ENCODE measurements at places on chromosomes 5 and 9. TPM values are rescaled to one million over a fixed set of nuclear protein-coding genes. Genes with fewer than 3 reads are reported as not detected.
A peak's percentile ranks its signal among the peaks of the same experiment; 100 is the strongest.

Gene IGIP
- total RNA-seq: 7.7 TPM

Gene CDKN2B
- total RNA-seq: under 0.01 TPM

Gene OR1J2
- not detected for total RNA-seq

Gene JAKMIP2
- 56.3 TPM for total RNA-seq

Gene NUDT2
- total RNA-seq: 15.5 TPM

- no peak for DNase-seq
Observed at GRCh38 chr5:130109152-130109551, 204.9 kb downstream of the CHSY3 start.

- no peak for DNase-seq
Observed at GRCh38 chr9:109518621-109519335, 20.7 kb upstream of the PTPN3 start.

GRCh38 chr5:168910874-168911273, 331.7 kb upstream of the PANK3 start:
- DNase-seq: no peak

- DNase-seq: no peak
Observed at GRCh38 chr5:2353211-2353610, 398.3 kb downstream of the IRX2 start.

- DNase-seq: no peak
Observed at GRCh38 chr5:5387192-5387591, 35.3 kb upstream of the ICE1 start.

DNA sequence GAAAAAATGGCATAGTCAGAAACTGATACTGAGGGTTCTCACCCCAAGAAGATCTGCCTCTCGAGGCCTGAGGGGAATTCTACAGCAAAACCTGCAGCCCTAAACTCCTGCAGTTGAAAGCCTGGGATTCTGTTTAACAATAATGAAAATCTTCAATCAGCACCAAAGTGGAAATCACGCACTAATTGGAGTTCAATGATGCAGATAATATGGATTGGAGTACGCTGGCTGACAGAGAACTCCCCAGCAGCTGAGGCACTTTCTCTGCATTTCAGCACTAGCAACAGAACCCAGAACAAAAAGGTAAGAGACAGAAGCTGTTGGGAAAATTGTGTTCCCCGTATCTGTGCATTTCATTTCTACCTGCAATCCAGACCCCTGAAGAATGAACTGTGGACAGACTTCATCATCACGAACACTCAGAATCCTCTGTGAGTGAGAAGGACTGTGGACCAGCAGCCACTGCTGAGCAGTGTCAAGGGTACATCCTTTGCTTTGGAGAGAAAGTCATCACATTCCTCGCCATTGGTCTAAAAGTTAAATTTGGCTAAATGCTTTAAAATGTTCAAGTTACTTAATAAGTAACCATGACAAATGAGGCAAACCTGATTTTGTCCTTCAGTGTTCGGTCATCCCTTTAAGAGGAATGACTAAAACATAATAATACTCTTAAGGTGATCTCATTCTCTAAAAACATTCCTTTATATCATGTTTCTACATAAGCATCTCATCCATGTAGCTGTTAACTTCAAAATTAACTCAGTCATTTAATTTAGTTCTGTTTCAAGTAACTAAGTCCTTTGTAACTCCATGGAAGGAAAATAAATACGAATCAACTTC, 126.1 kb downstream of the GAS1 start:
- DNase-seq: no peak

- no peak for DNase-seq
Observed at GRCh38 chr9:133518200-133518599, 6.6 kb downstream of the MYMK start.

DNA sequence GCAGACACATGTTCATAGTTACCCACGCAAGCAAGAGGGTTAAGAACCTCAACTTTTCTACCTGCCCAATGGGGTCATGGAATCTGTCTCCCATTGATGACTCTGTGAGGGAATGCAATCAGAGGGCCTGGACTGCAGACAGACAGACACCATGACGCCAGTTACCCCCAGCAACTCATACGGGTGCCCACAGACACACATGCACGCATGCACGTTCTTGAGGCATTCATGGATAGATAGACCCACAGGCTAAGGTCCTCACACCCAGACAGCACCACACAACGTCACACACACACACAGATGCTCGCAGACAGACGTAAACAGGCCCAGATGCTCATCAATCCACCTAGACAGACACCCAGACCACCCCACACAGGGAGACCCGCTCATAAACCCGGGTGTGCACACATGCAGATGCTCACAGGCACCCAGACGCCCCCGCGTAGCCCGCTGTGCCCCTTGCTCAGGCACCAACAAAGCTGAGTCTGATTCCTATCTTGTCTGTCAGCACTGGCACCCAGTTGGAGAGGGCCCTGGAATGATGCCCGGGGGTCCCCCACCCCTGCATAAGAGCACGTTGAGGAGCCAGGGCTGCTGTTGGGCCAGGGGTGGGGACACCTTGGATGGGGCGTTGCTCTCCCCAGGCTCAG, 23.6 kb downstream of the LHX2 start:
- DNase-seq: no peak

GRCh38 chr5:130189961-130190360, 285.7 kb downstream of the CHSY3 start:
- no peak for DNase-seq

DNA sequence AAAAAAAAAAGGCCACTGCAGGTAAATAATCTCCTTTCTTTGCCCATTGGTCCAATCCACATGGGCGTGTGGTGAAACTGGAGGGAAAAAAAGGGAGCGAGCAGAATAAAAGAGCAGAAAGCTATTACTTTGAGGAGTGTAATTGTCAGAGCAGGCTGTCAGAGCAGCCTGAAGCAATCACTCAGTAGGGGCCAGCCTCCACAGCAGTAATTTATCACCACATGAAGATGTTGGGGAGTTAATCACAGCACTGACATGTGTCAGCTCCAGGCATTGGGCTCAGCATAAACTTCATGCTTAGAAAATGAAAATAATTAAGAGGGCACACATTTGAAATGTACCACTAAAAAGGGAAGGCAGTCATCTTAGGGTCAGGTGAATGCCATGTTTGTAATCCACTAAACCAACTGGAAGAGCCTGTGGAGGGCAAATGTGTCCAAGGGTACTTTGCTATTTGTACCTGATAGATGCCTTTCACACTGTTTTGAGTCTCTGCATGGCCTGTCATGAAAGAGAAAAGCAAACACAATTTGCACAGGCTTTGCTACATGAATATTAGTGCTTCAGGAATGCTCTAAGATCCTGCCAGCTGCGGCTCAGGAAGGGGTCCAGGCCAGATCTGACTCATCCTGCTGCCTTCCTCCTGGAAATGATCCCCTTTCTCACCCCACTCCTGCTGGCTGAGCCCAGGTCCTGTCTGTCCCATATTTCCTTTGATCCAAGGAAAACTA, 2.9 kb upstream of the PTGER4 start:
- DNase-seq: no peak

- DNase-seq: no peak
Observed at GRCh38 chr9:123431581-123431980, 75.6 kb downstream of the CRB2 start.

- no peak for DNase-seq
Observed at GRCh38 chr5:107196500-107197059, 474.2 kb downstream of the EFNA5 start.

GRCh38 chr9:112380102-112380824, at the start of gene HSDL2:
HSDL2 (plus strand) TSS chr9:112380108; CDS start chr9:112380164, 56 bp downstream.
- DNase-seq: peak; percentile 23

DNA sequence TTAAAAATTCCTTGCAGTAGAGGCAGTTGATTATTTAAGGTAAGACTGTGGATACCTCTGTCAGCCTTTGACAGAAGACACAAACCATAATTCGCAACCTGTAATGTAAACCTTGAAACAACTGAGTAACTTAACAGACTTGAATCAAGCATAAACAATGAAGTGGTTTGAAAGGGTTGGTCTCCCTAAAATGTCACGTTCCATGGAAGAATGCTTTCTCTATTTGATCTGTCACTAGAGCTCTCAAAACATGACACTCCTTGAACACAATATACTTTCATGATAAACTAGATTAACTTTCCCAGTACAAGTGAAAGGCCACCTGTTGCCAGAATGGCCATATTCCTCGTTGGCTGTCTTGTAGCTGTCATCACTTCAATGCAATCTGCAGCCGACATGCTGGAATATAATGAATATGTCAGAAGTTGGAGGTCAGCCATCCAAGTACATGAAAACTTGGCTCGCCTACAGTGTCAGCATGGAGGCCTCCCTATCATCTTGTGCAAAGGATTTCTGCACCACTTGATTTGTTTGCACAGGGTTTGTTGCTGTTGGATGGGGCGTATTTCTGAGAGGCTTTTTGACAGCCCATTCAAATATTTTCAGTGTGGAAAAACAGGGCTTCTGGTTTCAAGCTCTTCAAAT, 228.0 kb downstream of the TLE4 start:
- no peak for DNase-seq

- no peak for DNase-seq
Observed at GRCh38 chr5:160023007-160023907, 14.3 kb downstream of the TTC1 start.

- DNase-seq: no peak
Observed at GRCh38 chr9:95139126-95139525, 178.4 kb downstream of the FANCC start.

DNA sequence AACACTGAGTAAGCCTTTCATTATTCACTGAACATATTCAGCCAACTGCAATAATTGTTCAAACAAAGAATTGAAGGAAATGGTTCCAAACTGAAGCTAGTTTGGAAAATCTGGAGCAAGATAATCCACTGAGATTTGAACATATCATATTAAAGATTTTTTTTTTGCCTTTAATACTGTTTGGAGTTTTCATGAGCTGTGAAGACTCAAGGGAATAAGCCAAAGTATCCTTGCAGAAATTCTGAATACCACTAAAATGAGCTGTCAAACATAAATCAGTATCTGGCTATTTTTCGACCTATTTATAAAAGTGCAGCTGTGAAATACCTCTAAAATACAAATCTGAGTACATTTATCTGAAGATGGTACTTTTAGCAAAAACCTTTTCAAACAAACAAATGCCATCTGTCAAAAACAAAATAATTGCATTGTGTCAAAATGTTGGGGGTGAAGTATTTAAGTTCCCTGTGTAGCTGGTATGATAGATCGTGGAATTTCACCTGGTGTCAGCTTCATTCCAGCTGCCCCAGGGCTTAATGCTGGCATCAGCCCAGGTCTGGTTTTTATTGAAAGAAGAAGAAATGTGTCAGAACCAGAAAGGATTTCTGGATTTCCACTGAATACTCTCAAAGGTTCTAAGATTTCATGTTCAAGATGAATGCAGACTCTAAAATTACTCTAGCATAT, 149.0 kb upstream of the GRAMD2B start:
- no peak for DNase-seq

GRCh38 chr5:137488516-137488915, 10.6 kb downstream of the SPOCK1 start:
- DNase-seq: no peak

DNA sequence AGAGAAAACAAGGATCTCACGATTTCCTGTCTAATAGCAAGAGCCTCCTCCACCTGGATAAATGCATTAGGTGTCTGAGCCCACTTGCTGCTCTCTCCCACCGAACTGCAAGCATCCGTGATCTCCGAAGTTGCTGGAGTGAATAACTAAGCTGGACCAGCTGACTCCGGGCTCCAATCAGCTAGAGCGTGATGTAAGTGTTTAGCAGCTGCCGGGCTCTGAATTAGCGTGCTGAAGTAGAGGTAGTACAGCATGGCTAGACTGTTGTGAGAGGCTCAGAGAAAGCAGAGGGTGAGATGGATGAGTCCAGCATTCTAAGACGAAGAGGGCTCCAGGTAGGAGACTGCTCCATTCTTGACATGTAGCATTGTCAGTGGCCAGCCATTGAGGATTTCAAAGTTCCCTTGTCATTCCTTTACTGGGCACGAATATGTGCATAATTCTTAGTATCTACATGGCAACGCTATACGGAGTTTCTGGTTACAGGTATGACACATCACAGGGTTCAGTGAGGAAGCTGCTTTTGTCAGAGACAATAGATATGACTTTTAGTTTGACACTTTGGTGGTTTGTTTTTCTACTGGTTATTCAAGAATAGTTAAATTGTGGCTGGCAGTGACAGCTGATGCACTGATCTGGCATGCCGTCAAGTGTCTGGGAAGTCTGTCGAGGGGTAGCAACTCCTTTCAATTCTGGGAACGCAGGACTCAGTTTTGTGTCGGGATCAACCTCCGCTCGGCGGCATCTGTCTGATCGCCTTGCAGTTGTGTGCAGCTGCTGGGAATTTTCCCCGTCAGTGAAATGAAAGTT, 232.6 kb downstream of the MAST4 start:
- peak; percentile 17 for DNase-seq

GRCh38 chr5:150081541-150082283, 4.6 kb downstream of the CSF1R start:
- no peak for DNase-seq

DNA sequence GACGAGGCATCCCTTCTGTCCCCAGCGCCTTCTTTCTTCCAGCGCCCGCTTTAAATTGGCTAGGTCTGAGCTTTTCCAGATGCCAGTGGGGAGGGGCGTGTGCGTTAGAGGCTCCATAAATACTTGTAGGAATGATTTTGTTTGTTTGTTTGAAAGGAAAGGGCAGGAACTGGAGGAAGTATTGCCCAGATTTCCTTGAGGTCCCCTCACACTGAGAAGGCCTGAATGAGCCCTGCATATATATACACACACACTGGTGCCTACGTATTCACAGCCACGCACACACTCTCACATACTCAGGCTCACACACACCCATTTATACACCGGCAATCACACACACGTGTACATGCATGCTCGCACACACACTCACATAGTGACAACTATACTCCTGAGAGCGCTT, 1.0 kb upstream of the SLIT3 start:
- no peak for DNase-seq

GRCh38 chr9:1320051-1320557, 269.9 kb downstream of the DMRT2 start:
- DNase-seq: no peak

GRCh38 chr9:35829764-35830096, 702 bp downstream of the TMEM8B start:
- DNase-seq: no peak

GRCh38 chr5:128355961-128356360, 182.1 kb downstream of the FBN2 start:
- no peak for DNase-seq

DNA sequence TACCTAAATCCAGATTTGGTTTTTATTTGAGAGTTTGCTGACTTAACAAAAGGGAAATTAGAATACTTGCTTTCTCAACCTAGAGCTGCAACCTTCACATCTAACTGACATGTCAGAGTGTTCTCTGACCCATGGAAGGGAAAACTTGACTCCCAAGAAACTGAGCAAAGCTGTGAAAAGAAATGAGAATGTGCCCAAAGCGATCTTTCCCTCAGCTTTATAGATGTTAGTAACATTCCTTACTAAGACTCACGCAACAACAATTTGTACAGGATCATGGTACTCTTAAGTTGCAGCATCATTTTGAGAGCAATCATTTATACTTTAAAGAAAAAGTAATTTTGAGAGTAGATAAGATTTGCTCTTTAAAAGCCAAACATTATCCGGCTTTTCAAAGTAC, 117.0 kb upstream of the FBXL7 start:
- no peak for DNase-seq

Data from frontal cortex (tissue), 4 donors.